ENCODE measurements at places on chromosomes 1 and 21.

DNA sequence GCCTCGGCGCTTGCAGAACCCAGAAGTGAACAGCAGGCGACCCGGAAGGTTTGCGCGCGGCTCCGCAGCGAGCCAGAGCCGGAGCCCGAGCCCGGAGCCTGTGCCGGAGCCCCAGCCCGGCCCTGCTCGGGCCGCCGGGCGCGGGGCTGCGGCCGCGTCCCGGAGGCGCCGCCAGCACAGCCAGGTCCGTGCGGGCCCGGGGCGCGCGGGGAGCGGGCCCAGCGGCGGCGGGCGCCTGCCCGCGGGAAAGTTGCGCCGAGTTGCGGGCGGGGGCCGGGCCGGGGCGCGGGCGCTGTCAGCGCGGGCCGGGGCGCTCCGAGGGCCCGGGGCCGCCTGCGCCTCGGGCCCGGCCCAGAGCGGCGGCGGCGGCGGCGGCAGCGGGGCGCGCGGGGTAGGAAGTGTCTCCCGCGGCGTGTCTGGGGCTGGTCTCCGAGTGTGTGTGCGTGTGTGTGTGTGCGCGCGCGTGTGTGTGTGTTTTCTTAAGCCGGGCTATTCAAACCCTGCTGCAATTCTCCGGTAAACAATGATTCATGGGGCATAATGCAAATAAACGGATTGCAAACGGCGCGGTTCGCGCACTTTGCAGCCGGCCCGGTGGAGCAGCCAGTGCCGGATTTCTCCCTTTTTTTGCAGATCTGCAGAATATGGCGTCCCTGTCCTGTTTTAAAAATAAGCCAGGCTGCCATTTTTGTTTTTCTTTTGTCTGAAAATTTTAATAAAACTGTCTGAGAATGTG is at the start of gene ZNF362:
ZNF362 (plus strand) TSS at position 22 of the 736 bp plus-strand sequence. CDS start 14,083 bp downstream, outside the sequence.
- peak within 1 kb of the TSS; percentile 97 for H3K27ac ChIP-seq
- no peaks in the 10 kb centered on the region for H3K36me3 ChIP-seq
- H3K4me1 ChIP-seq: peaks cover 38% of the 10 kb centered on the region
- no peaks in the 10 kb centered on the region for H3K27me3 ChIP-seq
- peak within 1 kb of the TSS; percentile 52 for H3K4me3 ChIP-seq
- DNase-seq: peak; percentile 88

- H3K4me3 ChIP-seq: no peak overlapping the region
- no peak for DNase-seq
- no peak overlapping the region for H3K27ac ChIP-seq
- no peaks in the 10 kb centered on the region for H3K27me3 ChIP-seq
- no peaks in the 10 kb centered on the region for H3K36me3 ChIP-seq
These were observed 197.3 kb downstream of the RYR2 start for GRCh38 chr1:237239248-237239647.

- no peak overlapping the region for H3K27ac ChIP-seq
- H3K4me3 ChIP-seq: no peak overlapping the region
- no peak for DNase-seq
- H3K27me3 ChIP-seq: no peaks in the 10 kb centered on the region
- no peaks in the 10 kb centered on the region for H3K36me3 ChIP-seq
These were observed 75.9 kb upstream of the SAMD13 start for GRCh38 chr1:84225646-84226045.

- H3K27me3 ChIP-seq: no peaks in the 10 kb centered on the region
- no peak overlapping the region for H3K27ac ChIP-seq
- no peak for DNase-seq
- peaks cover 3% of the 10 kb centered on the region for H3K36me3 ChIP-seq
- H3K4me1 ChIP-seq: no peaks in the 10 kb centered on the region
These were observed 281.7 kb upstream of the CXADR start for GRCh38 chr21:17231124-17231523.

- H3K4me1 ChIP-seq: no peaks in the 10 kb centered on the region
- peaks cover 3% of the 10 kb centered on the region for H3K27me3 ChIP-seq
- H3K27ac ChIP-seq: no peak overlapping the region
- no peaks in the 10 kb centered on the region for H3K36me3 ChIP-seq
These were observed 28.5 kb downstream of the DLGAP3 start for GRCh38 chr1:34900775-34901502.

DNA sequence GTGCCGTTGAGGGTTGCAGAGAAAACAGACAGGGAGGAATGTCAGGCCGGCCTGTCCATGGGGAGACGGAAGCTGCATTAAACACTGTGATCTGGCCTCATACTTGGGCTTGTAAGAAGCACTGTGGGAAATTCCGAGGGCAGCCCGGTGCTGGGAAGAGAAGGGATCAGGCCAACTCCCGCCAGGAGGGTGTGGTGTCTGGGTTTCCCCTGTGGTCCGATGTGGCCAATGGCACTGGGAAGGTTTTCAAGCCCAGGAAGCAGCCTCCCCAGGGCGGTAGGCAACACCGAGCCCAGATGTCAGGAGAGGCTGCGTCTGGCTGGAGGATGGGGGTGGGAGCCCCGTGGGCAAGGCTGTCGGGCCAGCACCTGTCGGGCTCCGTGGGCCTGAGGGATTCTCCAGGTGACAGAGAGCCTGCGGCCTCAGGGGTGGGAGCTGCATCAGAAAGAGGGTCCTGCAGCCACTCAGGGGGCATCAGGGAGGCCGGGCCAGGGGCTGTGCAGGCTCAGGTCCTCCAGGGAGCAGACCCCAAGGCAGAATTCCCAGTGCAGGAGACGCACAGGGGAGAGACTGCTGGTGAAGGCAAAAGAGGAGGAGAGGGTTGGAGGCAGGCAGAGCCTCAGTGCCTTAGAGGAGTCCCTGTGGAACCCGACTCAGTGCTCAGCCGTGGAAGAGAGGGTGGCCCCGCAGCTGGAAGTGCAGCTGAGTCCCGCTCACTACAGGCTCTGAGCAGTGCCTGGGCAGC is 8.4 kb downstream of the UBASH3A start:
- no peaks in the 10 kb centered on the region for H3K36me3 ChIP-seq
- H3K27ac ChIP-seq: no peak overlapping the region
- no peak for DNase-seq
- no peak overlapping the region for H3K4me3 ChIP-seq
- H3K4me1 ChIP-seq: no peaks in the 10 kb centered on the region

GRCh38 chr21:37642493-37642892 is 273.8 kb downstream of the KCNJ6 start:
- H3K27me3 ChIP-seq: no peaks in the 10 kb centered on the region
- no peaks in the 10 kb centered on the region for H3K36me3 ChIP-seq
- H3K27ac ChIP-seq: no peak overlapping the region
- no peak overlapping the region for H3K4me3 ChIP-seq
- peak; percentile 44 for DNase-seq
- H3K4me1 ChIP-seq: no peaks in the 10 kb centered on the region

GRCh38 chr1:21956720-21957552 is 19.8 kb upstream of the HSPG2 start:
- peak; percentile 74 for DNase-seq
- peaks cover 11% of the 10 kb centered on the region for H3K4me1 ChIP-seq
- no peak overlapping the region for H3K4me3 ChIP-seq

DNA sequence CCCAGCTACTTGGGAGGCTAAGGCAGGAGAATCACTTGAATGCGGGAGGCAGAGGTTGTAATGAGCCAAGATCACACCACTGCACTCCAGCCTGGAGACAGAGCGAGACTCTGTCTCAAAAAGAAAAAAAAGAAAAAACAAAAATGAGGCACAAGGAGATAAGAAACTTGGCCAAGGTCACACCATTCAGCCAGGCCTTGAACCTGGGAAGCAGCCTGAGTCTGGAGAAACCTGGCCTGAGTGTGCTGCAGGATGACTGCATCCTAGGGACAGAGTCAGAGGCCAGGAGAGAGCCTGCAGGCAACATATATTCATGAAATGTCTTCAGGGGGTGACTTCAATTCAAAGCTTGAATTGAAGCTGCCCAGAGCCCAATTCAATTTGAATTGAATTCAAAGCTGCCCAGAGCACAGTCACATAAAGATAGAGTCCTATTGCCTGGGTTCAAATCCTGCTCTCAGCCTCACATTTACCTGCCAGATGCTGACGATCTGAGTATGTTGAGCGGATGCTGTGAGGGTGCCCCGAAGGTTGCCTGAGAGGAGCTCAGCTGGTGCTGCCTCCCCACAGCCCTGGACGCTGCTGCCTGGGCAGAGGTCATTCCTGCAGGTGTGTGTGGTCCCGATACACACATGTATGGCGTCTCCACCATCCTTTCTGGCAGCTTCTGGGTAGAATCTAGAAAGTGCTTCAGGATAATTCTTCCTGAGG is 307.7 kb downstream of the AJAP1 start:
- no peak for DNase-seq
- H3K36me3 ChIP-seq: no peaks in the 10 kb centered on the region
- no peaks in the 10 kb centered on the region for H3K4me1 ChIP-seq
- H3K27me3 ChIP-seq: no peaks in the 10 kb centered on the region
- H3K4me3 ChIP-seq: no peak overlapping the region
- H3K27ac ChIP-seq: no peak overlapping the region

DNA sequence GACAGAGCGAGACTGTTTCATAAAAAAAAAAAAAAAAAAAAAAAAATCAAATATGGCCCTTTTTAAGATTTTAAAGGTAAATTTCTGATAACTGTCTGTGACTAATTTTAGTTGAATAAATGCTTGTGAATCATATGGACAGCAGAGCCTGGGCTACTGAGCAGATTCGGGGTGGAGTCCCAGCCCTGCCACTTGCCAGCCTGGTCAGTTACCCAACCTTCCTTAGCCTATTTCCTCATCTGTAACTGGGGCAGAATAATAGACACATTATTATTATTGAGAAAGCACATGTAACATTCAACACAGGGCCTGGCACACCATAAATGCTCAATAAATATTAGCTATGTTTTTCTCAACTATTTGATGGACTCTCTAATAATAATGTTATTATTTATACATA is 11.2 kb upstream of the H3-3A start:
- H3K4me3 ChIP-seq: no peak overlapping the region
- H3K36me3 ChIP-seq: no peaks in the 10 kb centered on the region
- no peak overlapping the region for H3K27ac ChIP-seq
- no peaks in the 10 kb centered on the region for H3K4me1 ChIP-seq

- DNase-seq: peak; percentile 31
- H3K36me3 ChIP-seq: no peaks in the 10 kb centered on the region
- H3K4me3 ChIP-seq: no peak overlapping the region
- peaks cover 12% of the 10 kb centered on the region for H3K27me3 ChIP-seq
- no peak overlapping the region for H3K27ac ChIP-seq
- no peaks in the 10 kb centered on the region for H3K4me1 ChIP-seq
These were observed 332.1 kb downstream of the RRAGC start for GRCh38 chr1:38527373-38527966.

GRCh38 chr1:60872426-60873054 is 209.8 kb upstream of the NFIA start:
- DNase-seq: no peak
- H3K36me3 ChIP-seq: no peaks in the 10 kb centered on the region
- H3K4me3 ChIP-seq: no peak overlapping the region
- peak overlapping the region; percentile 17 for H3K27ac ChIP-seq

- no peak within 1 kb of the TSS for H3K4me3 ChIP-seq
- peaks cover 4% of the 10 kb centered on the region for H3K4me1 ChIP-seq
- no peak within 1 kb of the TSS for H3K27ac ChIP-seq
- DNase-seq: no peak
- H3K27me3 ChIP-seq: no peaks in the 10 kb centered on the region
- no peaks in the 10 kb centered on the region for H3K36me3 ChIP-seq
These were observed at the start of gene CD48 for GRCh38 chr1:160711602-160712311. TSS of gene CD48 (minus strand) at chr1:160711822. CDS start at chr1:160711763, 59 bp downstream.

GRCh38 chr21:31509194-31510017 is 150.1 kb upstream of the SOD1 start:
- H3K4me1 ChIP-seq: peaks cover 1% of the 10 kb centered on the region
- H3K27ac ChIP-seq: no peak overlapping the region
- H3K4me3 ChIP-seq: no peak overlapping the region
- H3K27me3 ChIP-seq: no peaks in the 10 kb centered on the region
- no peaks in the 10 kb centered on the region for H3K36me3 ChIP-seq

DNA sequence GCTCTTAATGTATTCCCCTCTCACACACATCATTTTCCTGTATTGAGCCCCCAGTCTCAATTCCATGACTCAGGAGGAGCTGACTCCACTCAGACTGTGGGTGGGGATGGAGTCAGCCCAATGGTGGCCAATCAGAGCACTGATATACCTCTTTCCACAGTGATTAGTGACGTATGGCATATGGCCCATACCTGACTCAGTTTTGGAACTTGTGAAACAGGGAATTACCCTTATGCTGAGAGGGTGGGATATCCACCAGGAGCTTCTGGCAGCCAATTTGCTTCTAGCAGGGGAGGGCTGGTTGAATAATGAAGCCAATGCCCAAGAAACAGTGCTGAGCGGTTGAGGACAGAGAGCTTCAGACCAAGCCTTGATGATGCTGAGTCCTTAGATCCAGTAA is 86.4 kb upstream of the SPATA6 start:
- H3K4me3 ChIP-seq: no peak overlapping the region
- no peaks in the 10 kb centered on the region for H3K36me3 ChIP-seq
- DNase-seq: no peak
- H3K4me1 ChIP-seq: no peaks in the 10 kb centered on the region

GRCh38 chr1:54279457-54279856 is 79.5 kb downstream of the MRPL37 start:
- no peak overlapping the region for H3K27ac ChIP-seq
- H3K4me3 ChIP-seq: no peak overlapping the region
- H3K4me1 ChIP-seq: peaks cover 34% of the 10 kb centered on the region
- no peak for DNase-seq

GRCh38 chr1:14698314-14698713 is 99.8 kb downstream of the KAZN start:
- no peak overlapping the region for H3K4me3 ChIP-seq
- DNase-seq: no peak
- H3K27me3 ChIP-seq: no peaks in the 10 kb centered on the region
- H3K36me3 ChIP-seq: no peaks in the 10 kb centered on the region
- no peak overlapping the region for H3K27ac ChIP-seq
- H3K4me1 ChIP-seq: no peaks in the 10 kb centered on the region

GRCh38 chr1:163844459-163844858 is 522.7 kb downstream of the NUF2 start:
- DNase-seq: no peak
- H3K4me1 ChIP-seq: no peaks in the 10 kb centered on the region
- H3K36me3 ChIP-seq: no peaks in the 10 kb centered on the region

GRCh38 chr1:10960411-10961299 is 51.8 kb upstream of the TARDBP start:
- H3K4me1 ChIP-seq: no peaks in the 10 kb centered on the region
- DNase-seq: peak; percentile 90
- H3K4me3 ChIP-seq: no peak overlapping the region
- H3K36me3 ChIP-seq: no peaks in the 10 kb centered on the region
- no peaks in the 10 kb centered on the region for H3K27me3 ChIP-seq

GRCh38 chr1:36831186-36831810 is 203.0 kb downstream of the GRIK3 start:
- H3K27ac ChIP-seq: no peak overlapping the region
- no peak for DNase-seq
- peaks cover 3% of the 10 kb centered on the region for H3K27me3 ChIP-seq
- no peak overlapping the region for H3K4me3 ChIP-seq
- no peaks in the 10 kb centered on the region for H3K4me1 ChIP-seq
- no peaks in the 10 kb centered on the region for H3K36me3 ChIP-seq

DNA sequence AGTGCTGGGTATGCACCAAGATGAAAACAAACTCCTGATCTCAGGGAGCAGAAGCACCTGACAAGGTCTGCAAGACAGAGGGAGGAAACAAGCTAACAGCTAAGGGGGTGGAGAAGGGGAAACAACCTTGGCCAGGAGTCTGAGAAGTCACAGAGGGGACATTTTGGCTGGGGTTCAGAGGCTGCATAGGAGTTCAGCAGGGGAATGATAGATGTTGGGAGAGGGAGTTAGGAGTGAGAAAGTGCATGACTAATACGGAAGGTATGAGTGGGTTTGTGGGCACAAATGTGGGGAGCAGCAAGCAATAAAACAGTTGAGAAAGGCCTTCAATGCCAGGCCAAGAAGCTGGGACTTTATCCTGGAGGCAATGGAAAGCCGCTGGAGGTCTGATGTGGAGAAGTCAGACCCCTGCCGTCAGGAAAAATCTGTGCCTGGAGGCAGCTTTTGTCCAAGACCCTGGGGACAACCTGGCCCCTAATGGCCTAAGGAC is 16.4 kb downstream of the EPHA2 start:
- no peak overlapping the region for H3K4me3 ChIP-seq
- H3K36me3 ChIP-seq: no peaks in the 10 kb centered on the region
- no peaks in the 10 kb centered on the region for H3K27me3 ChIP-seq
- DNase-seq: peak; percentile 62
